ENCODE measurements at places on chromosomes 5 and 9.

DNA sequence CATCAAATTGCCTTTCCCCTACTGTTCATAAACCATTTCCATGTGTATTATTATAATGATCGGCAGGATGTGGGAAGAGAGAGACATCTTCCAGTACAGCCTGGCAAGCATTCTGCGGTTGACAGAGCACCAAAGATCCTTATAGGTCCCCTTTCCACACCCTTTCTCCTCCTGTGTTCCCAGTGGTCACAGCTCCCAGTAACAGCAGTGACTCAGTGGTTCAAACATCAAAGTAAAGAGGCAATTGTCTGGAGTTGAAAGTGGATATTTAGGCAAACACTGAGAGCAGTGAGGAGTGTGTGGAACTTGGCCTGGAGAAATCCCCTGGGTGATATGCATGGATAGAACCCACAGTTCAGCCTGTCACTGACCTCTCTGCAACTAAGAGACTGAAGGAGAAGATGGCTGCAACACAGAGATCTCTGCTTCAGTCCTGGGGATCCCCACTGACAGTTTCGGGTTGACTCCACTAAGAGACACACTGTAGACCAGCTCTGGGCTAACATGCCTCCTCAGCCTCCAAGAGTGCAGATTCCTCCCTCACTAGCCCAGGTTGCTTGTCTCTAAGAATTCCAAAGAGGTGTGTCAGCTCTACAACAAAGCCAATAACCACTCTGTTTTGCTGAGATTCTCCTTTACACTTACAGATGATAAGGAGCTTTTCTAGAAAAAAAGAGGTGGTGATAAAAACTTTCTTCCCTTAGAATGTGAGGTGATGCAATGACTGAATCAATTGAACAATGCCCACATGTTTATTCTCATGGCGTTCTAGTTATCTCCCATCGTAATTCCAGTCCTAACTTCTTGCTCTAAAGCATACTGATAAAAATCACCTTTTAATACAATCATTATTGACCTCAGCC lies 94.4 kb upstream of the IL6ST start:
- DNase-seq: peak; percentile 58

GRCh38 chr5:35371951-35372426 lies 141.7 kb upstream of the PRLR start:
- DNase-seq: no peak

DNA sequence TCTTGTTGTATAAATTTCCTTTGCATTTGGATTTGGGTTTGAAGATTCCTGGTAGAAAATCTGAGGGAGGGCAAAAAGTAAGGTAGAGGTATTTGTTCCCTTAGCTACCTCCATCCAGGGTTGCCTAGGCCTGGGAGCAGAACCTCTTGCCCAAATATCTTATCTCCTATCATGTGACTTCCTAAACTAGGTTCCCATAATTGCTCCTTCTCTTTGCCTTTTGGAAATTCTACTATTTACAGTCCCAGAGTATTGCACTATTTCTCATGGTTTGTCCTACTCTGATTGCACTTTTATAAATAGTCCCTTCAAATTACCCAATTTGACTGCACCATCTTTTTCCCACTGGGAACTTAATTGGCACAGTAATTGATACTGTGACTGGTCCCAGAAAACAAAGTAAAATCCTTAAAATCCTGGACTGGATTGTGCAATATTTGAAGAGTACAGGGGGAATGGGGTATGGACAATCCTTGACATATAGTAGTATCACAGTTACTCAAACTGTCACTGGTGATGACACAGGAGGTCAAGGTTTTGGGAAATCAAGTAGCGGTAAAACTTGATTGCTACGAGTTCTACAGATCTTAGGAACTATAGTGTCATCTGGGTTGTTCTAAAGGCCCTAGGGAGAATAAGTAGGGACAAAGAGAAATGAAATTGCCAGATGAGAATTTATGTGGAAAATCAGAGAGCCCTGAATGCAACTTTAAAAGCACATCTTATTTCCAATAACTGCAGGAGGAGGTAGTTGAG lies 31.5 kb upstream of the TMED7 start:
- no peak for DNase-seq

- no peak for DNase-seq
Observed at GRCh38 chr9:95810814-95811213, 64.7 kb upstream of the ERCC6L2 start.

DNA sequence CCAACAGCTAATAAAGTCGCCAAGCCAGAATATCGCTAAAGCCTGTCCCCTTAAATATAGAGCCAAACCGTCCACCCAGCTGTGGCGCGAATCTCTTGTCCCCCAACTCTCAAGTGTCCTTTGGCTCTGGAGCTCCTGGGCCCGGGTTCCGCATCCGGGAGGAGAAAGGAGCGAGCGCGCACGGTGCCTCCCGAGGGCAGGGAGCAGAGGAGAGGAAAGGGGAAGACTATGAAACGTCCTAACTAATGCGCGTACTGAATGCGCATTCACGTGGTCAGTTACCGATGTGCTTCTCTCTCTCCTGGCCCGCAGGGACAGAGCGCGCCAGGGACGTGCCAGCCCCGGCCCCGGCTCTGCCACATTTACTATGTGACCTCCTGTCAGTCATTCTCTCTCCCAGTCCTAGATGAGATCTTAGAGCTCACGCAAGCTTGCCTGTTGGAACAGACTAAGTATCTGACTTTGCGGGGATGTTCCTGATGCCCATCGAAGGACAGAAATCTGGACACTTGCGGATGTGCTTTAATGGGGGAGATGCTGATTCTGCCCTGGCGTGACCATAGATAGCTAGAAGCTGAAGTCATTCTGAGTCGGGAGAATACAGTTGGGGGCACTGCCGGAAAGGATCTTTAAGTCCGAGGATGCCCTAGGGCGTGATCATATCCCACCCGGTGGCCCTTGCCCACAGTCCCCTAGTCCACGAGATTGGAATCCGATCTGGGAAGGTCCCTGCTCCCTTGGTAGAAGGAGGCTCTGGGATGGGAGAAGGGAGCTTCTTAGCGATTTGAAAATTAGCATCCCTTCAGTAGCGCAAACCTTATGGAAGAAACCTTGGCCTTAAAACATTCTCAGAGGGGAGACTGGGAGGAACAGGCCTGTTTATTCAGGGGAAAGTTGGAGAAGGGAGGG lies 5.7 kb upstream of the EBF1 start:
- no peak for DNase-seq

DNA sequence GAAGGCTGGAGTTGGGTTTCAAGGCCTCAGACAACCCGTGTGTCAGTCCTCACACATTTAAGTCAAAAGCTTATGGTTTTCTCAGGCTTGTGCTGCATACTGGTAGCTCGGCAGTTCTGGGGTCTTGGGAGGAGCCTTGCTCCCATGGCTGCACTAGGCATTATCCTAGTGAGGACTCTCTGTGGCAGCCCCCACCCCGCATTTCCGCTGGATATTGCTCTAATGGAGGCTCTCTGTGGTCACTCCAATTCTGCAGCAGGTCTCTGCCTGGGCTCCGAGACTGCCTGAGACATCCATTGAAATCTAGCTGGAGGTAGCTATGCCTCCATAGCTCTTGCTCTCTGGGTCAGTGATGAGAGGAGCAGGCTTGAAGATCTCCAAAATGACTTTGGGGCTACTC lies 311.5 kb upstream of the PTGER4 start:
- no peak for DNase-seq

- DNase-seq: no peak
Observed at GRCh38 chr5:77087484-77088261, 588 bp upstream of the ZBED3 start.

DNA sequence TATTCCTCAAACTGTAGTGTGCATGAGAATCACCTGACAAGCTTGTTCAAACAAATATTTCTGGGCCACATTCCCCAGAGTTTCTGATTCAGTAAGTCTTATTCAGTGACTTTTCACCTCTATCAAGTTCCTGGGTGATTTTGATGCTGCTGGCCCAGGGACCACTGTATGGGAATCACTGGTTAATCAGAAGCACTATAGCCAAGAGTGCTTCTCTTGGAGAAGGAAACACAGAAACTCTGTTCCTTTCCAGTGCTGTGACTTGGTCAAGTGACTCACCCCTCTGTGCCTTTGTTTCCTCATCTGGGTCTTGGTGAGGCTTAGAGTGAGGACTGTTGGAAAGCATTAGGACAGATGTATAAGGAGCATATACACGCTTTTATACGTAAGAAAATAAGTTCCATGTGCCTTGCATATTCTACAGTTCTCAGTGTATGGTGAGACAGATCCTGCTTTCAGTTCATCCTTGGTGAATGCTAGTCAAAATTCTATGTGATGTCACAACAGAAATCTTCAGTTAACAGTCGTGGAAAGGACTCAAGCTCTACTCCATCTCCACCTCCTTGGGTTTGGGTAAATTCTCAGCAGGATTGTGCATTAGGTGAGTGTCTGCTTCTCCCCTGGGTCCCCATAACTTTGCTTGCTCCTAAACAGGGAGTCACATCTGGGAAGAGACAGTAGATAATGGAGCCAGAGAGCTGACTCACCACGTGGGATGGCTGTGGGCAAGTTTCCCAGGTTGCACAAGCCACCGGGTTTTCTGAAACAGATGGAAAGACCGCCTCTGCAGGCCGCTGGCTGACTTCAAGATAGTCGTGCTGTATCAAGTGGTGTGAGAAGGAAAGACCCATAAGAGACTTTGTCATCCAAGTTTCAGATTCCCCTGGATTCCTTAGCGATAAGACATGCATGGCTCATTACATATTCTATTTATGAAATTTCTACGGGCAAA lies 117.0 kb downstream of the NXNL2 start:
- peak; percentile 96 for DNase-seq

- DNase-seq: no peak
Observed at GRCh38 chr9:69919461-69920061, 98.9 kb downstream of the CFAP95 start.

DNA sequence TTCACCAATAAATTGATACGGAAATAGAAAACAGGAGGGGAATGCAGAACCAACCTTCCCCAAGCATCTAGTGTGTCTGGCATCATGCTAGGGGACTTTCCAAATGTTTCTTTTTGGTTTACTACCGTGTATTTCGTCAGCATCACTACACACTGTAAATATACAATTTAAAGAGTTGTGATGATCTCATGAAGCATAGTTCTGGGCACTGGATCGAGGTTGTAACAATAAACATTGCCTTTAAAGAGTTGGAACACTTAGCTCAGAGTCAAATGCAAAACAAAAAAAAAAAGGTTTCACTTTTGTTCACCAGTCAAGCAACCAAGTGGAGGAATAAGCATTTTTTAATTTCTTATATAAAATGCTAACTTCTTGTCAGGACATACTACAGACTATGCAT lies 2.9 kb upstream of the SCAI start:
- DNase-seq: no peak

GRCh38 chr5:154236-154635 lies 37.1 kb upstream of the LRRC14B start:
- DNase-seq: no peak

DNA sequence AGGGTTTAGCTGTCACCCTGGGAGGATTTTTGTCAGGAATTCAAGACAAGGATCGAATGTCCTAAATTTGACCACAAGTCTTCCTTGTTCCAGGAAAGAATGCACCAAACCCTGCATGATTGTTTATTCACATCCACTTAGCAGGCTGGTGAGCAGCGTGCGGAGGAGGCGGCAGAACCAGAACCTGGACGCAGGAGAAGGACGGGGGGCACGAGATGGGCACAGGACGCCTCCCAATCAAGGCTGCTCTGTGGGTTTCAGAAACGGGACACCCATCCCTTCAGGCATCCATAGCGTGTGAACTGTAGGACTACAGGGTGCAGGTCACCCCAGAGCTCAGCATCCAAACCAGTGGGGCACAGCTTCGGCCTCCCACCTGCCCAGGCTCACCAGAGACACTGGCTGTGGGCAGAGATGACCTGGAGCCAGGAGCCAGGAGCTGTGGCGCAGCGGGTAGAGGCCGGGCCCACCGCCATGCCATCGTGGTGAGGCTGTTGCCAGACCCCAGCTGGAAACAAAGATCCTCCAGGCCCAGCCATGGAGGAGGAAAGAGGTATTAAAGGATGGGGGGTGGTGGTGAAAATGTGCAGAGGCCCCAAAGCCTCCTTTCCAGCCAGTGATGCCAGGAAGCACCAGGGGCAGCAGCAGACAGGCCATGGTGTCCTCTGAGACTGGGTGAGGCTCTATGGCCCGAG lies 32.3 kb upstream of the ADAMTS2 start:
- DNase-seq: no peak

- DNase-seq: no peak
Observed at GRCh38 chr5:8333977-8334376, 465.0 kb downstream of the MTRR start.

GRCh38 chr5:149514512-149514911 lies 36.7 kb downstream of the CSNK1A1 start:
- no peak for DNase-seq

- no peak for DNase-seq
Observed at GRCh38 chr5:90612919-90613318, 54.3 kb downstream of the ADGRV1 start.
